Thoracic aorta endothelial cell (primary cell): ENCODE measurements at places on chromosomes 12 and 14. TPM values are rescaled to one million over a fixed set of nuclear protein-coding genes. Genes with fewer than 3 reads are reported as not detected.

Gene NUP107
- 121 and 137 TPM in 2 replicates for total RNA-seq

Gene MYO1A
- total RNA-seq: 0.07 TPM in 1 of 2 replicates, not detected in the other

Gene FBXL14
- 7.7 and 9.4 TPM in 2 replicates for total RNA-seq

Gene GYS2
- total RNA-seq: not detected in 2 replicates

Gene SERPINA12
- not detected in 2 replicates for total RNA-seq

Gene GNB3
- total RNA-seq: 3.1 and 3.8 TPM in 2 replicates

Gene RNASE2
- not detected in 2 replicates for total RNA-seq

Gene A2M
- 2.0 and 3.0 TPM in 2 replicates for total RNA-seq

Gene TRHDE
- total RNA-seq: not detected in 2 replicates
